ENCODE measurements at places on chromosomes 13 and 19.
A peak's percentile ranks its signal among the peaks of the same experiment; 100 is the strongest.

GRCh38 chr13:24683838-24684599, 3.8 kb downstream of the ATP12A start:
- peak; percentile 42 for DNase-seq

- no peak for DNase-seq
Measured at GRCh38 chr13:37294472-37294871, 189.0 kb upstream of the CSNK1A1L start.

- DNase-seq: no peak
Measured at GRCh38 chr13:48000559-48001113, 437 bp downstream of the SUCLA2 start.

DNA sequence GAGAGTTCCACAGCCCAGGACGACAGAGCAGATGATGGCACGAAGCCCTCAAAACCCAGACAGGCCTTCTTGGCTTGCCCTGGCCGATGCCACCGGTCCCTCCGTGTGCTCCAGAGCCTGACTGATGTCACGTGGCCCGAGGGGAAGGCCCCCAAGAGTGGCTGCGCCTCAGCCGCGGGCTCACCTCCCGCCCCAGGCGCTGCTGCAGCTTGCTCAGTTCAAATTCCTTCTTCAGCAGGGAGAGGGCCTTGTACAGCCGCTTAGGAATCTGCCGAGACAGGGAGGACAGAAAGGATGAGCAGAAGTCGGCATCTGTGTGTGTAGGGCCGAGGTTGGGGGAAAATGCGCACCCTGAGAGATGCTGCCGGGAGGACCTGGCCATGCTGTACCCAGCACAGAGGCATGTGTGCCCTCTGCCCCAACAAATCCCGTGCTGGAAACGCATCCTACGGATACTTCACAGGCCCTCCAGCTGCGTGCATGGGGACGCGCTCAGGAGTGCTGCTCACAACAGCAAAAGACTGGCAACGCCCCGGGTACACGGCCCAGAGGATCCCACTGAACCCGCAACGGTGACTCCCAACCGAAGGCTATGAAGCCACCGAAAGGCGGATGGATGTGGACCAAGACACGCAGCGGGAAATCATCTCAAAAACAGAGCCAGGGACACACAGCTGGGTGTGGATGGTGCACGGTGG, 12.9 kb downstream of the LONP1 start:
- DNase-seq: no peak

Measured in memory B cell (primary cell).